ENCODE measurements at places on chromosomes 1 and 21.

GRCh38 chr1:117662667-117663066 is 56.8 kb downstream of the TENT5C start:
- no peak for DNase-seq

DNA sequence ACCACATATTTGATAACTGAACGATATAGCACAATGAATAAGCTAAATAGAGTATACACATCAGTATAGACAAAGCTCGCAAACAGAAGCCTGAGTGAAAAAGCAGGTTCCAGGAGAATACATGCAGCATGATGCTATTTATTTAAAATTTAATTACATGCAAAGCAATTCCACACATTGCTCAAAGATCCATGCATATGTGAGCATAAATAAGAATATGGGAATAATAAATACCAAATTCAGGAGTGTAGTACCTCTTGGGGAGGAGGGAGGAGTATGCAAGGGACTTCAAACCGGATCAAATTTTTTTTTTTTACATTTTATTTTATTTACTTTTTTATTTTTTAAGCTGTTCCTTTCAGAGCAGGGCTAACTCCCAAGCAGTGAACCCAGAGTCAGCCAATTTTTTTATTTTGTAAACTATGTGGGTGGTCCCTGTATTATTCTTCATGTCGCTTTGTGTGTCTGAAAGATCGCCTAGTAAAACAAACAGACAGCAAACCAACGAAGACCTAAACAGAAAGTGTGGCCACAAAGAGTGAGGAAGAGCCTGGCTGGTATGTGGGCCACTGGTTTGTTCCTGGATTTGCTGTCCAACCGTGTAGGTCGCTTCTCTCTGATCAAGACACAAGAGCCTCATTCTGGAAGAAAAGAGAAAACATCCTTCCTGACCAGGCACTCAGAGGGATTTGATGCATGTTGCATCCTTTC is 4.2 kb upstream of the SHISAL2A start:
- no peak for DNase-seq

DNA sequence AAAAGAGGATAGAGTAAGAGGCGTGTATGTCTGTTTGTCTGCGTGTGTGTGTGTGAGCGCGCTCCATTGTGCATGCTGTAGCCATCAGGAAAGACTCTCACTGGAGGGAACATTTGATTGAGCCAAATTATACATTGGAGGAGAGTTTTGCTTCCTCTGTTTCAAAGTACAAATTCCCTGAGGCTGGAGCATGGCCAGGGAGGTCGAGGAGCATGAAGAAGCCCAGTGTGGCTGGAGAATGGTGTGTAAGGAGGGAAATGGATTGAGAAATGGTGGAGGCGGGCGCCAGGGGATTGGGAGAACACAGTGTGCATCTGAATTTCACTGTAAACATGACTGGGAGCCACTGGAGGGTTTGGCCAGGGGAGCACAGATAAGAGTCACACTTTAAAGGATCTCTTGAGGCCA is 22.1 kb upstream of the EFNA1 start:
- DNase-seq: no peak

DNA sequence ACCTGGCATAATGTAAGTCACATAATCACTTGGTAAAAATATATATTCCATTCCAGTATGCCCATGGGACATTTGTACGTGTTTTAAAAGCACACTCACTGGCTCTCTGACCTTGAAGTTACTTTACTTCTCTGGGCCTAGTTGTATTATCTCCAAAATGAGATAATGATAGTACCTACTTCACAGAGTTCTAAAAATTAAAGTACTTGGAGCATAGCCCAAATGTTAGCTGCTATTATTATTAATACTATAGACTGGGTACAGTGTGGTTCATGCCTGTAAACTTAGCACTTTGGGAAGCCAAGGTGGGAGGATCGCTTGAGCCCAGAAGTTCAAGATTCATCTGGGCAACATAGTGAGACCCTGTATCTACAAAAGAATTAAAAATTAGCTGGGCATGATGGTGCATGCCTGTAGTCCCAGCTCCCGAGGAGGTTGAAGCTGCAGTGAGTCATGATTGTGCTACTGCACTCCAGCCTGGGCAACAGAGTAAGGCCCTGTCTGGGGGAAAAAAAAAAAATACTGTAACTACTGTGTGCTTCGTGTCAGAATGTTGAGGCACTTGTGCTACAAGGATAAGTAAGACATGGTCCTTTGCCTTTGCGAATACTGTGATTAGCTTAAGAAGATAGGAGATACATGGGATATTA is 45.7 kb downstream of the TDRD5 start:
- no peak for DNase-seq

DNA sequence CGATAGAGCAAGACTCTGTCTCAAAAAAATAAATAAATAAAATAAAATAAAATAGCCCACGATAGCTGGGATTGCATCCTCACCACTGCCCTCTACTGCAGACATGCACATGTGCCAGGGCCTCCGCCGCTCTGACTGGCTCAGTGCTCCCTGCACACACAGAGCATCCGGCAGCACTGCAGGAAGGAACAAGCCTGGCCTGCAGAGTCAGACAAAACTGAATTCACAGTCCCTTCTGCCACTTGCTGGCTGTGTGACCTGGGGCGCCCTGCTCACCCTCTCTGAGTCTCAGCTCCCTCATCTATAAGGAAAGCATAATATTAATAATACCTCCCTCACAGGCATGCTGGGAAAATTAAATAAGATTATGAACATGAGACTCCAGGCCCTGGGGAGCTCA is 35.4 kb downstream of the CSMD2 start:
- no peak for DNase-seq

Measured in globus pallidus (tissue), 1 donor.